ENCODE measurements at places on chromosomes 5 and 9.

DNA sequence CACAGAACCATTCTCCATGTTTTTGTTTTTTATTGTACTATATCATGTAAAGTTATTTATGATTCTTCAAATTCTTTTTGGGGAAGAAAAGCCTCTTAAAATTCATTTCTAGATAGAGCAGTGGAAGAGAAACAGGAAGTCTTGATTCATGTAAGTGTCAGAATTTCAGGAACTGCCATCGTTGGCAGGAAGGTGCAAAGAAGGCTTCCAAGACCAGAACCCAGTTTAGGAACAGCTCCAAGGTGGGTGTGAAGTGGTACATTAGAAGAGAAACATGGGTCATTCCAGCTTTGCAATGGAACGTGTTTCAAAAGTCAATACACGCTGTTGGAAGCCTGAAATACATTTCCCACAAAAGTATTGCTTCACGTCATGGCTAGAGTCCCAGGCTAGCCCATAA is 14.8 kb downstream of the SAXO1 start:
- no peak for DNase-seq

DNA sequence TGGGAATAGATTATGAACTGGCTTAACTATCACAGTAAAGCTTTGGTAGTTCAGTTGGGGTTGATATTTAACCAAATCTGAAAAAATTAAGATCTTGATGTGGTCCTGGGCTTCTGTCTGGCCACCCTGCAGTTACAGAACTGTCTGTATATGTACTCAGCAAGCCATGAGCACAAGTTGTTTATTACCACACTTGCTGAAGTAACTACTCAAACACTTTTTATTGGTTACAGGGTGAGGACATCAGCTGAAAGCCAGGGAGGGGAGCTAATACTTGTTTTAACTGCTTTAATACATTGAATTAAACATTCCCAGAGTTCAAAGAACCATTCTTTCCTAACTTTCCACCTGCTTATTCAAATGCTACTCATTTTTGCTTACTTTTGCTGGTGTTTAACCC is 29.4 kb upstream of the KCNN2 start:
- DNase-seq: no peak

DNA sequence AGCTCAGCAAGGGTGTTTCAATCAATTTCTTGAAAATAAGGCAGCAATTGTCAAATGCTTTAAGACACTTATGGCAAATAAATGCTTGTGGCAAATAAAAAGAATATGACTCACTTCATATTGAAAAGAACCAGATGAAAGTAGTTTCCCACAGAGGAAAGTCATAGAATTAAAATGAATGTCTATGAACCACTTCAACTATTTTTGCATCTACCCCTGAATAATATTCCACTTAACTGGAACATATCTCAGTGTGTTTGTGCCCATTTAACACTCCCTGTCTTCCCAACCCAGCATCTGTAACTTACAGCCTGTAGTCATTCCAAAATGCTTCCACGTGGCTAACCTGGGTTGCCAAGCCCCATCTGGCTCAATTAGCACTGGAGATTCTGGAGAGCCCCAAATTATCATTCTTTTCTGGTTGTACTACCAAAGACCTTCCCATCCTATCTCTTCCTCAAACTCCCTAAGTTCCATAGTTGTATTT is 84.7 kb downstream of the FEM1C start:
- peak; percentile 66 for DNase-seq

GRCh38 chr5:163604013-163604412 is 98.6 kb downstream of the MAT2B start:
- no peak for DNase-seq

DNA sequence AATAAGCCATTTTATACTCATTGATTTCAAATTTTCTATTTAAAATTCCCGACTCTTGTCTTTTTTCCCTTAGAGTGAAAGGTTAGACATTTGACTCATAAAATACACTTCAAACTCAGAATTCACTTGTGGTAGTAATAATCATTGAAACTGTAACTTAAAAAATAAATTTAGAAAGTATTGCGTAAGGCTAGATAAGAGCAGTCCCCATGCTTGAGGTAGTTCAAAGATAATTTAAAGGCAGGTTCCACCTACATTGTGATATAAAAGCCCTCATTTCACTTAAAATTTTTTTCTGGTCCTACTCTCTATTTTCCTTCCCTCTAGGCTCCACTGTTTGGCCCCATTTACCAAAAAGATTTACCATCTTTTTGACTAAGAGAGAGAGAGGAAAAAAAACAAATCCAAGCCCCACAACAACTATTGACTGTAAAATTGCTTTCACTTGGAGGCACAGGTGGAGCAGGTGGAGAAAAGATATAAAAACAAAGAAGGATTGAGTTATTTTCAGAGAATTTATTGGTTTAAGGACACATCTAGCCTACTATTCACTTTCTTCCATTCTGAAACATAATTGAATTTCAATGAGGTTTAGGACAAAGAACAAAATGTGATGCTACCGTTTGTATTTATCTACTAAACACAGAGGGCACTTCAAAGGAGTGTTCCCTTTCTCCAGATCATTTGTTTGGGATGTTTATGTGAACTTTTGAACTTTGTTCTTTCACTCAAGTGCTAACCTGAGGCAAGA is 61.0 kb downstream of the FBXO4 start:
- no peak for DNase-seq

DNA sequence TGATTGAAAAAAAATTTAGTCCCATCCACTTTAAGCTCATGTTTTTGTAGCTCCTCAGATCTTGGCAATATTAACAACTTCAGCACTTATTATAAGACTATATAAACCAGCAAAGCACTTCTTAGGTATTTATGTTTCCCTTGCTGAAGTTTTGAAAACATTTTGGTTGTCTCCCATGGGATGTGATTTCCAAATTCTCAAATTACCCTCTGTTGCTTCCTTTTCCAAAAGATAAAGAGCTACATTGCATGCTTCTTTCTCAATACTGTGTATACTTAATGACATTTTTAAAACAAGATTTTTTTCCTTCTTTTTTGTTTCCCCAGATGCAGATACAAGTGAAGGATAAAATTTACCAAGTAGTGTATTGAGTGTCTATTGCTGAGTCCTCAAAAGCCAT is 567.1 kb downstream of the CSNK1G3 start:
- no peak for DNase-seq

DNA sequence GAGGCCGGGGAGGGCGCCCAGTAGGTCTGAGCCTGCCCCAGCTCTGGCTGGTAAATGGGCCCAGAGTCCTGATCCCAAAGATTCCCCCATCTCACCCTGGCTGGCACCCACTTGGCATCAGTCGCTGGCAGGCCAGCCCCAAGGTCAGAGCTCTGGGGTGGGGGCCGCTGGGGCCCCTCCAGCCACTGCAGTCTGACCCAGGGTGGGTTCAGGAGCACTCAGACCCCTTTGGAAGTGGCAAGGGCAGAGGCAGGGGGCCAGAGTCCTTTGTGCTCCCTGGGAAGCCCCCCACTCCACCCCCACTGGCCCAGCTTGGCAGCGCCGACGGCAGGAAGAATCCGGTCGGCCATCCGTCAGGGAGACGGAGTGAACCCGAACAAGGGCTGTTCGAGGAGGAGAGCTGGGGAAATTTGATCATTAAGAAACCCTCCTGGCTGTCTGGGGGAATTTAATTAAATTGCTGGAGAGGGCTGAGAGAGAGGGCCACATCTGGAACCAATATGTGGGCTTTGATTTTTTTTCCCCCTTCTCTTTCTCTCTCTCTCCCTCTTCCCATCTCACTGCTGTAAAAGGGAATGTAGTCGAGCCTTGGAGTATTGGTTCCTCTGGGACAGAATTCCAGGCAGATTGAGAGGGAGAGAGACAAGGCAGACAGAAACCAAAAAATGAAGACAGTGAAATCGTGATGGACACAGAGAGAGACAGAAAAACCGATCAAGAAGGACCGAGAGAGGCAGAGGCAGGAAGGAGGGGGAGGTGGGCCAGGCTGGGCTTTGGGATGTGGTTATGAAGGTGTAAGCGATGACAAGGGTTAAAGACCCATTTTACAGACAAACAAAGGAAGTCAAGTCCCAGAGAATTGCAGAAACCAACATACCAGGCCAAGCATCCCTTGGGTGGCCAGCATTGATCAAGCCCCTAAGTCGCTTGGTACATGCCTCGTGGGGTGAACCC is 8.1 kb upstream of the ASB6 start:
- peak; percentile 82 for DNase-seq
